Urothelium cell line (cell line): ENCODE measurements at places on chromosomes 1 and 21.
A peak's percentile ranks its signal among the peaks of the same experiment; 100 is the strongest.

DNA sequence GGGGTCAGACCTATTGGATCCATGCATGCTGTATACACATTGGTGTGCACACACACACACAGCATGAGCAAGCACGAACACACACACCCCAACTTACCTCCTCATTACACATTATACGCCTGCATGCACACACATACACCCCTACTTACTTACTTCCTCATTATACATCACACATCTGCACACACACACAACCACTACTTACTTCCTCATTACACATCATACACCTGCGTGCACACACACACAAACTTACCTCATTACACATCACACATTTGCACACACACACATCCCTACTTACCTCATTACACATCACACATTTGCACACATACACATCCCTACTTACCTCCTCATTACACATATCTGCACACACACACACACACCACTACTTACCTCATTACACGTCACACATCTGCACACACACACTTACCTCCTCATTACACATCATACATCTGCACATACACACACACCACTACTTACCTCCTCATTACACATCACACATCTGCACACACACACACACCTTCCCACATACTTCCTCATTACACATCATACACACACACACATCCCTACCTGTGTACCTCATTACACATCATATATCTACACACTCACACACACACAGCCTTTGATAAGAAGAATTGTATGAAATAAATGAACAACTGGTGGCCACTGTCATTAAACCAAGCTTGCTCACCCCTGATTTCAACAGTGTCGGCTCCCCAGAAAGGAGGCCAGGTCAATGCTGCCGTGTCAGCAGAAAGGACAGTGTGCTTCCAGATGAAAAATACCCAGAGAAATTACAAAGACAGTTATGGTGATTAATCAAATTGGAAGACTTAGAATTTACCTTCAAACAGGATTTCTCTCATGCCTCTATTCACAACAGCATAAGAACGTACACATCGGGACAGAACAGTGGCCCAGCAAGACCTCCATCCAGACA, 117.8 kb downstream of the SETD4 start:
- no peak for DNase-seq

GRCh38 chr21:24705201-24705600, 902.1 kb downstream of the MRPL39 start:
- DNase-seq: no peak

DNA sequence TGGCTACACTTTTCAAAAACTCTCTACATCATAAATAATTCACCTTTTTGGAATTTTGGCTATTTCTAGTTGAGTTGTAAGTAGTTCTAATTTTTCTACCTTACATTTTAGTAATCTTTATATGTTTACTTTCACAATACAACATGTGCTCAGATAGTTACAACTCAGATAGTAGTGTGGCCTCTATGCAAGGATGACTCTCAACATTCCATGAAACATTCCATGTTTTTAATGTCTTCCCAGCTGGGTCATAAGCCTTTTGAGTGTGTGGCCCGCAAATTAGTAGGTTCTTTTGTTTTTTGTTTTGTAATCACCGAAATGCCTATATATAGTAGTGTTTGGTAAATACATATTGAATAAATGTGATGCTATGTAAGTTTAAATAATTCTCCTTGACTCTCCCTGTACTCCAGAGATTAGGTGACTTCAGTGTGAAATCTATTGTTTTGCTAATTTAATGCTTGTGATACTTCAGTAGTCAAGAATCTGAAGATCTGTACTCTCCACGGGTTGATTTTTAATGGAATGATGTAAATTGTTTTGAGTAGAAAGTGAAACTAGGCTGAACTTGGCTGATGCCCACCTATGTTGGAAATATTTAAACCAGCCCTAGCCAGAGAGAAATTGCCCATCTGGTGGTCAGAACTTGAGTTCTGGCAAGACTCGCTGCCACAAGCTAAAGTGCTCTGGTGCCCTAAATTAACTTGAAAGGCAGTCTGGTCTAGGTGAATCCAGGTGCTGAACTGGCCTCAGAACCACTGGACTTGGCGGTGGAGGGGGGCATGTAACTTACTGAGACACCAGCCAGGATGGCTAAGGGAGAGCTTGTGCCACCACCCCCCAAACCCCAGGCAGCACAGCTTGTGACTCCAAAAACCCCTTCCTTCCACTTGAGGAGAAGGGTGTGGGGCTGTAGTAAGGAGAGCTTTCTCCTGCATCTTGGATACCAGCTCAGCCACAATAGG, 165.6 kb downstream of the USP25 start:
- DNase-seq: no peak

- DNase-seq: no peak
These were observed 299.7 kb upstream of the KAZN start for GRCh38 chr1:14298806-14299205.

GRCh38 chr1:116008656-116009390, 32.5 kb downstream of the SLC22A15 start:
- DNase-seq: no peak

DNA sequence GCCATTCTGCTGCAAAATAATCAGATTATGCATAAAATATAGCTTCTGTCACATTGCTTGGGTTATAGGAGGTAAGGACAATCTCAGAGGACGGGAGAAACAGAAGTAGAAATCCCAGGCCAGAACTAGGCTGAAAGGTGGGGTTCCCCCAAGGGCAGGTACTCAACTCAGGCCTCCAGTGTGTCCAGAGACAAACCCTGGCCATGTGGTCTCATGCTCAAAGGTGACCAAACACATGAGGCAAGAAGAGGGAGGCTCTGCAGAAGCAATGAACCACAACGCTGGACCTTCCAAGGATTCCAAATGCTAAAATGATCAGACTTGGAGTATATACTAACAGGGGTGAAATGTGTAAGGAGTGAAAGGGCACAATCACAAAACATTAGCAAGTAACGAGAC, 103.8 kb downstream of the DMRTB1 start:
- DNase-seq: no peak

- DNase-seq: peak; percentile 23
These were observed 123.3 kb downstream of the PCNX2 start for GRCh38 chr1:233172201-233172600.

GRCh38 chr1:7070389-7071029, 285.3 kb downstream of the CAMTA1 start:
- DNase-seq: peak; percentile 52

GRCh38 chr1:212062832-212063438, 27.4 kb downstream of the DTL start:
- DNase-seq: peak; percentile 25

GRCh38 chr1:37153116-37154100, 119.1 kb upstream of the GRIK3 start:
- no peak for DNase-seq
